ENCODE measurements at places on chromosomes 2 and 18.

- DNase-seq, result no peak
These were observed 45.9 kb upstream of the SPOPL start for GRCh38 chr2:138455691-138456090.

DNA sequence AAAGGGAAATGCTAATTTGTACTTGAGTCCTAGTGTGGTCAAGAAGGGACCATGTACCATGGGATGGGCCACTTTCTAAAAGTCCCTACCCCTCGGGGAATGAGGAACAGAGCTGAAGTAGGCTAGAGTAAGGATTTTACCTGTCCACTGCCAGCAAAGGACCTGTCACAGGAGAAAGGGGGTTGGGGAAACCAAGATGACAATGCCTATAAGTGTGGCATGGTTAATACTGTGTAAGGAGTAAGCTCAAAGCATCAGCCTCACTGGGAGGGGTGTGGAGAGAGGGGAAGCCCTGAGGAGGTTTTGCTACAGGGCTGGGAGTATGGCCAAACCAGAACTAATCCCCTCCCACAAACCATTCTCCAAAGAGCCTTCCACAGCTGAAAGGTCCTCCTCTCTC is 15.8 kb downstream of the GKN2 start:
- DNase-seq, result no peak

DNA sequence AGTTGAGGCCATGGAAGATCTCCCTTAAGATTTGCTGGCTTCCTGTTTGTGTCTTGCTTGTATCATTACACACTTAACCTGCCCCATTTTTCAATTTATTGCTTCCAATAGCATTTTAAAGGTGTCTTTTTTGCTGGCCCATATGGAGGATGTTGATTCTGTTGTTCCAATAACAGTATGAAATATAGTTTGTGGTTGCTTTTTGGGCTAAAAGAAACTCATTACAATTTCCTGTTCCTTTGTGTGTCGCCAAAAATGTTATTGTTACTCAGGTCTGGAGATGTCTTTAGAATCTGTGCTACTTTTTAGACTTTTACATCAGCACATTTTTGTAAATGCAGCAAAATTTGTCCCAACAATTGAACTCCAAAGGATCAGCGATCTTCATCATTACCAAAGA is 234.0 kb upstream of the ITGA4 start:
- DNase-seq, result no peak

DNA sequence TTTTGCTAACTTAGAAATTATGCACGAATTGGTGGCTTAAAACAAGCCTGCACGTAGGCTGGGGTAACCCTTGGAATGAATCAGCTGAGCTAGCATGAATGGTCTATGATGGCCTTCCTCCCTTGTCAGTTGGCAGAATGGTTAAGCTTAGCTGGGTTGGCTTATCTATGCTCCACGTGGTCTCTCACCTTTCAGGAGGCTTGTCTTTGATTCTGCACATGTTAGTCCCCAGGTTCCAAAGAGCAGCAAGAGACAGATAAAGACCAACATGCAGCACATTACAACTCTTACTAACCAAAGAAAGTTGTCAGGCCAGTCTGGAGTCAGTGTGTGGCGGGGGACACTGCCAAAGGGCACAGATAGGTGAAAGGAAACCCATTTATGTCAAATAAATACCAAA is 700.9 kb upstream of the SYT4 start:
- DNase-seq, result no peak

DNA sequence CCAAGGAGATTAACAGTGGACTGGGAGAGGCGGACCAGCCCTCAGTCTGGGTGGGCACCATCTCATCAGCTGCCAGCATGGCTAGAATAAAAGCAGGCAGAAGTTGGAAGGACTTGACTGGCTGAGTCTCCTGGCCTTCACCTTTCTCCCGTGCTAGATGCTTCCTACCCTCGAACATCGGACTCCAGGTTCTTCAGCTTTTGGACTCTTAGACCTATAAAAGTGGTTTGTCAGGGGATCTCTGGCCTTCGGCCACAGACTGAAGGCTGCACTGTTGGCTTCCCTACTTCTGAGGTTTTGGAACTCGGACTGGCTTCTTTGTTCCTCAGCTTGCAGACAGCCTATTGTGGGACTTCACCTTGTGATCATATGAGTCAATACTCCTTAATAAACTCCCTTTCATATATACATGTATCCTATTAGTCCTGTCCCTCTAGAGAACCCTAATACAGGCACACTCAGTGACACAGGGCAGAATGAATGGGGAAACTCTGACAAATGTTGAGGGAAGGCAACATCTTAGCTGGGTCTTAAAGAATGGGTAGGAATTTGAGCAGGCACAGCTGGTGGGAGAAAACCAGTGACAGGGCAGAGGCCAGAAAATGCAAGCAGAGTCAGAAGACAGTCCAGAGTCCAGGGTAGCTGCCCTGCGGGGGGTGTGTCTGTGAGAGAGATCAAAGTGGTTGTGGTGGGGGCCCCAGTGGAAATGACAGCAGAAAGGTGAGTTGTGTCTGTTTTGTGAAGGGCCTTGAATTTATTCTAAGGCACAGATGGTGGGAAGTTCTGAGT is 108.1 kb upstream of the CD302 start:
- DNase-seq, result no peak

- no peak for DNase-seq
These were observed 37.8 kb upstream of the KCNF1 start for GRCh38 chr2:10873790-10874437.

GRCh38 chr2:97747285-97747684 is 33.9 kb downstream of the ZAP70 start:
- DNase-seq, result no peak

DNA sequence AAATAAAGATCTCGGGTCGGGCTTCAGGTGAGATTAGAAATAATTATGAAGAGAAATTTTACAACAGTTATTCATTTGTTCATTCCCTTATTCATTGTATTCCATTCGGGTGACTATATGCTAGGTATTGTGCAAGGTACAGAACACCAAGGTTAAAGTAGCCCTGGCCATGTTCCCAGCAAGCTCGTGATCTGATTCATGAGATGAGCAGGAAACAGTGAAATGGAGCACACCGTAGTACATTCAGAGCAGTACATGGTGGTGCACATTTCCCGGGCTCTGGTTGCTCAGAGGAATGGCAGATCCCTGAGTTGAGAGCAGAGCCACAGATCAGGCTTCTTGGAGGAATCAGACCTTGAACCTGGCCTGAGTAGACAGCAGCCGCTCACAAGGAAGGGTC is 87.7 kb downstream of the PRKRA start:
- no peak for DNase-seq

- DNase-seq, result no peak
These were observed 156.9 kb downstream of the SETBP1 start for GRCh38 chr18:44837482-44838180.

- no peak for DNase-seq
These were observed 190.5 kb downstream of the LOXHD1 start for GRCh38 chr18:46466234-46467160.

DNA sequence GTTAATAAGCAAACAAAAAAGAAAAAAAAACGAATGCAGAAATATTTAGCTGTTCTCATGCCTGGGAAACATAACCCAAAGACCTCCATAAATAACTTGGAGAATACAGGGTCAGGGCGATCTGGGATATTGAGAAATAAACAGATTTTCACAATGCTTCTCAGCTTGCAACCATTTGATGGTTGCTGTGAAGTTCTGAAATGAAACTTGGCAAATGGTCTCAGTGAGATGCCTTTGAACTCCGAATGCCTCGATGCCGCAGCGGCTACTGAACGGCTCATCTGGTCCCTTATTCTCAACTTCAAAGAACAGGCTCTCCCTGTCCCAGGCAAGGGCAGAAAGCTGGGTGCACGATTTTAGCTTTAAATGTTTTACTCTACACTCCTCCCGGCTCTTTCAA is 78.1 kb downstream of the ZNF516 start:
- DNase-seq, result no peak

DNA sequence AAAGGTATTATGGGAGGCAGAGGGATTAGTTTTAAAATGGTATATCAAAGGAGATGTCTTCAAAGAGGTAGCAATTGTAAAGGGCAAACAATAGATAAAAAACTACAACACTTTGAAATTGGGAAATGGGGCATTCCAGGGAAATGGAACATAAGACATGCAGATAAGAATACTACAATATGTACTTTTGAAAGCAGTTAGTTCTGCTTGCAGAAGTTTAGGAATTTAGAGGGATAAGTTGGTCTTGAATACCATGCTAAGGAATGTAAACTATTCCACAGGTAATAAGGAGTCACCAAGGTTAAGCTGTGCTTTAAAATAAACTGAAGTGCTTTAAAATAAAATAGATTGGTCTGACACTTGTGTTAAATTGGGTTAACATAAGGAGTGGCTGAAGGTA is 571.7 kb upstream of the ACVR2A start:
- no peak for DNase-seq

DNA sequence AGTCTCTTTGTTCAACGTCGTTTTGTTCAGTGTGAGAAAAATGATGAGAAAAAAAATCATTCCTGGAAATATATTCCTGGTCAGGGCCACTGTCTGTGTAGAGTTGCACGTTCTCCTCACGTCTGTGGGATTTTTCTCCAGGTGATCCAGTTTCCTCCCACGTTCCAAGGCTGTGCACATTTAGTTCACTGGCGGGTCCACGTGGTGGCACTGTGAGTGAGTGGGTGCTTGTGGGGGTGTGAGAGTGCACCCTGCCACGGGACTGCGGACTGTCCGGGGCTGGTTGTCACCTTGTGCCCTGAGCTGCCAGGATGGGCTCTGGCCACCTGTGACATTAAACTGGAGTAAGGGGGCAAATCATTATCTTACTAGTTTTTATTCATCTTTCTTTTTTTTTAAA is 30.3 kb upstream of the ACYP2 start:
- no peak for DNase-seq

DNA sequence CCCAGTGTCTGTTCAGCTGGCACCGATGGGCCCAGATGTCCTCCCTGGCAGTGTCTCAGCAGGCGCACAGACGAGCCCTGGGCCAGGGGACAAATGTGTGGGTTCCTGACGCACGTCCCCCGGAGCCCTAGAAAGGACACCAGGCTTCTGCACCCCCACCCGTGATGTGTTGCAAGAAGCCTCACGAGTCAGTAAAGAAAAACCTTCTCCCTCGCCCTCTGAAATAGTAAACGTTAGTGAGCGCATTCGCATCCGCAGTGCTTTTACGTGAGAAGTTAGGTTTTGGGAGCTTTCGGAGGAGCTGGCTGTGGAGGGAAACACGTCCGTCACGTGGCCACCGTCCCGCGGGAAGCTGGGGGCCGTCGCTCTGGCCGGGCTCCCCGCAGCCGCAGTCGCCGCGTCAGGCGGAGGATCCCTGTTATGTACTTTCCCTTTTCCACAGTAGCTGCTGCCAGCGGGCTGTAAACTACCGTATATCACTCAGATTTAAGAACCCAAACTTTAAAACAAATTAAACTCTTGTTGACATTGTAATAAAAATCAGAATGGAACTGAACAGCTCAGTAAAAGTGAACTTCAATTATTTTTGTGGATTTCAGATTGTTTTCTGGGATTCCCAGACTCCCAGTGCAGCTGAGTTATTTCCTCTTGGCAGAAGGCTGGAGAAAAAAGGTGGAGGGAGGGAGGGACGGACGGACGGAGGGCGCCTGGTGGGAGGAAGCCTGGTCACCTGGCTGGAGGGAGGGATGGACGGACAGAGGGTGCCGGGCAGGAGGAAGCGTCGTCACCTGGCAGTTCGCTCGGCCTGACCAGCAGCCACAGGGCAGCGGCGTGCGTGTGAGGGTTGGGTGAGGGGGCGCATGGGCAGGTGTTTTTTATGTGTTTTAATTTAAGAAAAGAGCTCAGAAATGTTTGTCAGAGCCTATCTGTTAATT is 112.1 kb downstream of the NFATC1 start:
- no peak for DNase-seq

DNA sequence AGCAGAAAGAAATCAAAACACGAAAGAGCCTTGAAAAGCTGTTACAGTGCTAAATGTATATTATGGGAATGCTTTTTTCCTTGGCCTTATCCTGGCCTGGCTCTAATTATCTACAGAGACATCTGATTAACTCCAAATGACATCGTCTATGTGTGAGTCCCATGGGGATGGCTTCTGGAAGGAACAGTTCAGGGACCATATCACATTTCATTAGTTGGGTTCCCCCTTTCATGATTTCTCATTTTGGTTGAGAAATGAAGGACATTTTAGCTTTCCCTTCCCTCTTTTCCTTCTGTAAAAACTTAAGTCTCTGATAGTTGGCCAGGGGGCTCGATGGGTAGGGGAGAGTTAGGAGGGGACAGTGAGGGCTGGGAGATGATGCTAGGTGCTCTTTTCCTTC is 116.7 kb downstream of the PRKCE start:
- DNase-seq, result no peak

DNA sequence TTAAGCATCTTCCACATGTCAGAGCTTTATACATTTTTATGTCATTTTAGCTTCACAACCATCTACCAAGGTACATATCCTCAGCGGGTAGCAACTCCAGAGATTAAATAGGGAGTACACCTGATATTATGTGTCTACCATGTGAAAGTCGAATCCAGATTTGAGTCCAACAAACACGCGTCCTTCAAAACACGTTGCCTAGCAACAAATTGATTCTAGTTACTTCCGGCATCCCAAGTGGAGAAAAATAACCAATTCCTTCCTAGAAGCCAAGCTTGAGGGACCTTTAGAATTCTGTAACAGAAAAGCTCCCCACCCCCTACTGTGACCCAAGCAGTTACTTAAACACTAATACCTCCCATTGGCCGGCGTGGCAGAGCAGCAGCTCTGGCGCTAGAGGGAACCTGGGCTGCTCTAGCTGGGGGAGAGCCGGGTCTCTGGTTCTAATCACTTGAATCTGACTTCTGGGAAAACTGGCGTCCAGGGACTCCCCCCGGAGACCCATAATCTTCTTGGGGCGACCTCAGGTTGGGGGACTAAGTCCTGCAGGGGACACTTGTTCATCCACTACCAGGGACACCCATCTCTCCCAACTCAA is at the start of gene ERICH2:
Gene ERICH2 (plus strand): TSS at position 371 of the 598 bp plus-strand sequence. CDS start 304 bp downstream, outside the sequence.
- peak; percentile 64 for DNase-seq

GRCh38 chr2:206189691-206190090 is 30.0 kb downstream of the EEF1B2 start:
- no peak for DNase-seq
